SHP77 treated with DMSO at 0.1 percent for 48 hours (cell line): ENCODE measurements at places on chromosomes 1 and 21.

- no peak for DNase-seq
Measured at GRCh38 chr1:247962911-247963588, 2.0 kb upstream of the OR2AK2 start.

DNA sequence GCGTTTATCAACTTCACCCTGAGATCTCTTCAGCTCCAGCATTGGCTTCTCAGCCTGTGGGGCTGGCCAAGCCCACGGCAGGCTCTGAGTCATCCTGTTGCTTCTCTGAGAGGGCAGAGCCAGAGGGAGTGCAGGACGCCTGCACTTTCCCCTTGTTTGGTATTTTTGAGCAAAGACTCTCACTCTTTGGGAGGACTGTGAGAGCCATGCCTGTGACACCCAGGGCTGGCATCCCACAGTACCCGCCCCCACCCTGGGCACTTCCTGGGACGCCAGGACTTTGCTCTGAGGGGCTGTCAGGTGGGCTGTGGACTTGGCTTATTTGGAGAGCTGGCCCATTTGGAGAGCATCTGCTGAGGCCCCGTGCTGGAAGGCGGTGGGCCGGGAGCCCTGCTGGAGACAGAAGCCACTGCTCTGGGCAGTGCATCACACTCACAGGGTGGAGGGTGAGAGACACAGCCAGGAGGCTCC is 37.4 kb downstream of the VANGL1 start:
- no peak for DNase-seq

GRCh38 chr1:241413386-241413785 is 56.4 kb upstream of the RGS7 start:
- DNase-seq = no peak

GRCh38 chr1:34928699-34929496 is 552 bp downstream of the DLGAP3 start:
- no peak for DNase-seq

- DNase-seq = no peak
Measured at GRCh38 chr1:205013683-205014367, 29.2 kb upstream of the CNTN2 start.

- DNase-seq = no peak
Measured at GRCh38 chr1:214446772-214447556, 104.4 kb downstream of the PTPN14 start.

GRCh38 chr1:178934546-178934945 is 63.7 kb upstream of the ANGPTL1 start:
- no peak for DNase-seq

DNA sequence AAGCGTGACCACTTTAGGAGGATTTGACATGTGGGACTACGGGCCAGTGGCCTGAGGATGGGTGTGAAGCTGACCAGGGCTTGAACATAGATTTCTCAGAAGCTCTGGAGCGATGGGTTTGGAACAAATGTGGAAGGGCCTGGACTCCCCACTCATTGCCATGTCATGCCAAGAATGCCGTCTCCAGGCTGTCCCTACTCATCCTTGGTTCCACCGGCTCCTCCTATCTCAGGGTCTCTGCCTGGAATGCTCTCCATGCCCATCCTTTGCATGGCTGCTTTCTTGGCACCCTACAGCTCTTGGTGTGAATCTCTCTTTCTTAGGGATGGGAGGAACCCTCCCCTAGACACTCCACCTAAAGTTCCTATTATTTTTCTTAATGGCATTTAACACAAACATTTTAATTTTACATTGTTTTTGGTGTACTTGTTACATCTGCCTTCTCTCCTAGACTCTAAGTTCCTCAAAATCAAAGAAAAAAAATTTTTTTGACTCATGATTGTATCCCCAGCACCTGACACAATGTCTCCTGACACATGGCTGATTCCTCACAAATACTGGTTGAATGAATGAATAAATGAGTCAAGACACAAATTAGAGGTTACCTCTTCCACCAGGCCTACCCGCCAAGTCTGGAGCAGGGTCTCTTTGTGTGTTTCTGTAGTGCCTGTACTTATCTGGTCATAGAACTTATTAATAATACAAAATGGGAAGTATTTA is 114.5 kb downstream of the OMA1 start:
- no peak for DNase-seq
